Renal pelvis (tissue), 12 donors: ENCODE measurements at places on chromosomes 5 and 9. TPM values are rescaled to one million over a fixed set of nuclear protein-coding genes. Genes with fewer than 3 reads are reported as not detected.
A peak's percentile ranks its signal among the peaks of the same experiment; 100 is the strongest.

DNA sequence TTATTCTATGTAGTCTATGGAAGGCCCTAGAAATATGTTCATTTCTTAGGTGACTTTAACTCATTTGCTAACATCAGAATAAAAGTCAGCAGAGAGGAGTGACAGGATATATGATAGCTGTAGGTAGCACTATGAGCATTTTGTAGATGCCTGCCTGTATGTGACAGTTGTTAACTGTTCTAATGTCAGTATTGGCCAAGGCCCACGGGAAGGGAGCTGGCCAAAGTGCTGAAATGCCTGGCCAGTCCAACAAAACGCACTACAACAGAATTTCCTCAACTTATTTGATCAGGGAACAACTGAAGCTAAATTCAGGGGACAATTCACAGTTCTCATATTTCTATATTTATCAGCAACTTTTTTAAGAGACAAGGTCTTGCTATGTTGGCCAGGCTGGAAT lies 20.8 kb downstream of the SV2C start:
- DNase-seq = peak; percentile 50

GRCh38 chr5:113283558-113283957 lies 151.2 kb downstream of the TSSK1B start:
- DNase-seq = no peak

DNA sequence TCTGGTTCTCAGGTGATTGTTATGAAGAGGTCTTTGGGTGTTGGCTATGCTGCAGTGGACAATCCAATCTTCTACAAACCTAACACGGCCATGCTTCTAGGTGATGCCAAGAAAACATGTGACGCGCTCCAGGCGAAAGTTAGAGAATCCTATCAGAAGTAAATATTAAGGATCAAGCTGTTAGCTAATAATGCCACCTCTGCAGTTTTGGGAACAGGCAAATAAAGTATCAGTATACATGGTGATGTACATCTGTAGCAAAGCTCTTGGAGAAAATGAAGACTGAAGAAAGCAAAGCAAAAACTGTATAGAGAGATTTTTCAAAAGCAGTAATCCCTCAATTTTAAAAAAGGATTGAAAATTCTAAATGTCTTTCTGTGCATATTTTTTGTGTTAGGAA lies 101.3 kb downstream of the NNT start:
- DNase-seq = no peak

DNA sequence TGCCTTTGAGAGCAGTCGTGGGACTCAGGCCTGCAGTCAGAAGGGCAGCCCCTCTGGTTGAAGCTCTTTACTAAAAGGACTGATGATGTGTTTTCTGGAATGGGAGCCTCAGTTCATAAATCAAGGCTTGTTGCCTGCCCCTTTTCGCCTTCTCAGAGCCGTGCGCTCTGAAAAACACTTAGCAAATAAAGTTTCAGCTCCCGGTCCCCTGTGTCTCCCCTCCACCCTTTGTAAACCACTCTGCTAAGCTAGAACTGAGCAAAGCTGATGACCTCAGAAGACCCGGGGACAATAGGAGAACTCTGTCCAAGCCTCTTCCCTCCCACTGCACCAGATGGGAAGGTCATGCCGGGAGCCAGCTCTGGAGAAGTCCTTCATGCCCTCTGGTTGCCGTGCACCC lies 39.3 kb upstream of the ADRA1B start:
- DNase-seq = no peak

Gene GRAMD2B
- polyA plus RNA-seq = 21.1 TPM

Gene KIF24
- polyA plus RNA-seq = 7.1 TPM

GRCh38 chr5:68099327-68099726 lies 116.2 kb upstream of the PIK3R1 start:
- DNase-seq = no peak

Gene IQGAP2
- 60.8 TPM for polyA plus RNA-seq

DNA sequence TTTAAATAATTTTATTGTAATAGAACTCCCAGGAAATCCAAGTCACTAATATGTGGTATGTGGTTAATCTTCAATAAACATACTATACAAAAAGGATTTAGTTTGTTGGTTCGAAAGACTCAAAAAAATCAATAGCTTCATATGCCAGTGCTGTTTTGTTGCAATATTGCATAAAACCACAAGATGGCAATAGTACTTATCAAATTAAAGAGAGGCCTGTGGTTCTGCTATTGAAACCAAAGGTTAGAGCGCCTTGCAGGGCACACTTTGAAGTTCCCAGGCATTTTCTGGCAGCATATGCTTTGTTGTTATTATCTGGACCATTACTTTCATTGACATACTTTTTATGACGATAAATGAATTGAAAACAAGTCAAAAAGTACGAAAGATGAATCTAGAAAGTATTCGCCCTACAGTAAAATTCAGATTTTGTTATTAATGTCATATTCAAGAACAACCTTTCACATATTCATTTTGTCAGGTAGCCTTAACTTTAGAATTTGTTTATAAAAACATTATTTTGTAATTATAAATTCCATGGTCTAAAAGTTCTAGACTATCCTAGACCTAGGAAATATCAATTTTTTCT lies 316.3 kb downstream of the MCTP1 start:
- DNase-seq = peak; percentile 64

GRCh38 chr9:4894076-4894475 lies 91.0 kb upstream of the JAK2 start:
- DNase-seq = no peak

Gene DPM2
- 38.3 TPM for polyA plus RNA-seq

GRCh38 chr5:179336126-179336870 lies 9.0 kb downstream of the ADAMTS2 start:
- DNase-seq = no peak

DNA sequence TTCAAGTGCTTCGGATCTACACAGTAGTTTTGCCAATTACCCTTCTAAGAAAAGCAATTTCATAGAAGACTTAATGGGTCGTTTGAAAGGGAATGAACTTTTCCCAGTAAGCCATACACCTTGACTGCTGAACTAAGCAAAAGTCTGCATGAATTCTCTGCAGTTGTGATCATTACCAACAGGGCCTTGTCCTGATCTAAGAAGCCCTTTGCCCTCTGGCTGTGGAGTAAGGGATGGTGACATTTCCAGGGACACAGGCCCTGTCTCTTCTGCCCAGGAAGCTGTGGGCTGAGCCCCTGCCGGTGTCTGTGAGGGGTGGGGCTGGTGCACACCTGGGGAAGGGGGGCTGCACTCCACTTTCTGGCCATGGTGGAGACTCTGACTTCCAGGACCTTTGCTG lies 30.5 kb downstream of the ZDHHC11 start:
- no peak for DNase-seq

GRCh38 chr9:130668659-130669058 lies 4.3 kb downstream of the PRDM12 start:
- DNase-seq = no peak

- DNase-seq = no peak
These were observed 69.3 kb downstream of the COL5A1 start for GRCh38 chr9:134710901-134711300.

GRCh38 chr5:38543886-38544285 lies 12.6 kb downstream of the LIFR start:
- DNase-seq = no peak

DNA sequence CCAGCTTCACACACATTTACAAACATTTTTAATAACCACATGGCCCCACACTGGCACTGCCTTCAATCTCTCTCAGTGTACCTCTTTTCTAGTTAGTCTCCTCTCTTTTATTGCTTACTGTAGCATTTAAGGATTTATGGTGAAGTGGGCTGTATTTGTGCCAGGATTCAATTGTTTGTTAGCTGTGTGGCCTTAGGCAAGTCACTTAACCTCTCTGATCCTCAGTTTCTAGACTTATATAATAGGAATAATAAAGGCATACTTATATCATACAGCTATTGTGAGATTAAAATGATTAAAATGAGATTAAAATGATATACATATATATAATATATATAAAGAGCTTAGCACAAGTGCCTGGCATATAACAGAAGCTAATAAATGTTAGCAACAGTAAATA lies 6.4 kb downstream of the SH3RF2 start:
- DNase-seq = no peak

Gene TMEM171
- polyA plus RNA-seq = 5.2 TPM

DNA sequence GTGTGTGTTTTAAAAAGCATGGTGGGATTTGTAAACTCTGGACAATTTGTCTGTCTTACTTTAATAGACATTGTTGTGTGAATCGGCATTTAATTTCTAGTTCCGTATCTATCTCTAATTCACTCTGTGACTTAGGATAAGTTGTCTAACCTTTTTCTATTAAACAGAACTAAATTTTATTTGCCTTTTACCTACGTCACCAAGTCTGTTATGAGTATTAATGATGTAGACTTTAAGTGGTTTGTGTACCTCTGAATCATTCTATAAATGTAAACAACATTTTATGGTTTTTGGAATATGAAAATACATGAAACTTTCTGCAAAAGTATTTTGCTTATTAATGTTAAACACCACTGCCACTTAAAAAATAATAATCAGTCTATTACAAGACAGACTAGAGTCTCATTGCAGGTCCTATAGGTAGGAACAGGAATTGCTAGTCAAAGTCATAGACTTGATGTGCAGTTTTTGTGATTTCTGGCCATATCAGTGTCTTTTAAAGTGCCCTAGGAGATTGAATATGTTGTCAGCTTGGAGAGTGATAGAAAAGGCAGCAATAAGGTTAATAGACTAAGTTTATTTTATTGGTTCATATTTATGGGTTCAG lies 5.6 kb downstream of the RBM27 start:
- no peak for DNase-seq
